Adrenal gland (tissue), 19 donors: ENCODE measurements at places on chromosomes 2 and 18. TPM values are rescaled to one million over a fixed set of nuclear protein-coding genes. Genes with fewer than 3 reads are reported as not detected.

DNA sequence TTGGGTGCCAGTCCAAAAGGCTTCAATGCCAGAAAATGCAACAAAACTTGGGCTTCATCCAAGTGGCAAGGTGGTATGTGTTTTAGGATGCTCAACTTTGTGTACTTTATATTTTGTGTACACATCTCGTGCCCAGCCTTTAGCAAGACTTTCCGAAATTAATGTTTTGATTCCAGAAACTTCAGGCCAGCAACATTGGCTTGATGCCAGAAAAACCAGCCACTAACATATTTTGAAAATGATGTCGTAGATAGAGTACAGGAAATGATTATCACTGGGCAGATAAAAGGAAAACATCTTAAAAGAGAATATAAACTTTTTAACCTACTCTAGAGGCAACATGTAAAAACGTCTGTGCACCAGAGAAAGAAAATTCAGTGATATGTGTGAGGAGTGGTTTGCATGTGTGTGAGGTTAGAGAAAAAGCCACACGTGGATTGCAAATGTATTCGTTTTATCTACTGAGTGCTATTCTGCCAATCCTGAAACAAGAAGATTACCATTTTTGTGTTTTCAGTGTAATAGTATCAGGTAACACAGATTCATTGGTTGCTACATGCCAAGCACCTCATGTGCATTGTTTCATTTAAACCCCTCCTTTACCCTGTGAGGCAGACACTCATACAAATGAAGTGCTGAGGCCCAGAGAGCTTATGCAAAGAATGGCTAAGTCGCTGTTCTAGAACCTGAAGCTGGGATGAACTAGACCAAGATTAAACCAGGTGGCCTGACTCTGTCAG lies 264.8 kb downstream of the C1D start:
- no peak for DNase-seq

DNA sequence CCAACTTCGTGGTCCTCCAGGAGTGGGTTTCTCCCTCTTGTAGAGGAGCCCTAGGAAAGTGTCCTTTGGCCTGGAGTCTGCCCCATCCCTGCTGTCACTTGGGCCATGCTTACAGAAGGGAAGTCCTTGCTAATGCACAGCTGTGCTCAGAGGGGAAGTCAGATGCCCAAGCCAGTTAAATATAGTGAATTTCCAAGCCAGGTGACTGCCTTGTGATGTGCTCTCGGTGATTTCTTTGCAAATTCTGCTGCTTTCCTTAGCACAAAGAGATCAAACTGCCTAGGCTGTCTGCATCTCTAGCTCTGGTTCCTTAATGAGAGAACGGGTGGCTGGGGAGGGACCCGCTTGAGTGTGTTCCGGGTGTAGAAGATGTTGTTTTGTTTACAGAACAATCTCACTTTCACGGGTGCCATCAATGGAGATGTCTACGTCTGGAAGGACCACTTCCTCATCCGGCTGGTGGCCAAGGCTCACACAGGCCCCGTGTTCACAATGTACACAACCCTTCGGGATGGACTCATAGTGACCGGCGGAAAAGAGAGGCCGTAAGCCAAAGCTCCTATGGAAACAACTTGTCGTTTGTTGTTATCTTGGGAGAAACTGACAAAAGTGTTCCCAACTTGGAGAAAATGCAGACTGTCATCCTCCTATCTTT lies 91.4 kb downstream of the RTN4 start:
- DNase-seq, result no peak

DNA sequence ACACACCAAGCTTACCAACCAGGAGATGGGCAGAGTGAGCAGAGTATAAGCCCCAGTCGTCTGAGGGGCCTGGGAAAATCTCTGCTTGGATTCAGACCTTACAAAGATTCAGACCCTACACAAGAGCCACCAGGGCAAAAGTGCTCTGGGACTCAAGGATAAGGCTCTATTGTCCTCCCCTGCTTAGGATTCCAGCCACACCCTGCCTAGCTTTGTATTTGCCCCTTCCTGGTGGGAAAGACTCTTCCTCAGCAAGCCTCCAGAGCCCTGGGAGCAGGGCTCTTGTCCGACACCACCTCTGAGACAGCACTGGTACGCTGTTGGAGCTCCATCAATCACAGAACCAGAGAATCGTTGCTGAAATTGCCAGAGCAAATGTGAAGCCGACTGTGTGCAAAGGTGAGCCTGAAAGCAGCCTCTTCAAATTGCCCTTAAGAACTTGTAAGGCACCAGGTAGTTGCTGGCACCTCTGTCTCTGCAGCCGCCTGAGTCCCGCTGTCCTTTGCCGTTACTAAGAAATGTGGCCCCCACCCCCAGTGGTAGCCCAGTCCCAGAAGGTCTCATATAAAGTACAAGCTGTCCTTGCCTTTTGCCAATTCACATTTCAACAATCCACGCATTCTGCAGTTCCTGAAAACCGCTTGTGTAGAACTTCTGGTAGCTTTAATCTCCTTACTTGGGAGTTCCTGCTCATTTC lies 148.7 kb downstream of the CTIF start:
- DNase-seq, result peak; percentile 78

GRCh38 chr2:28378679-28379584 lies 13.7 kb upstream of the FOSL2 start:
- no peak for DNase-seq

- no peak for DNase-seq
Observed at GRCh38 chr2:160355080-160355479, 138.5 kb downstream of the RBMS1 start.

- no peak for DNase-seq
Observed at GRCh38 chr18:64872710-64873458, 724.0 kb upstream of the LINC00305 start.

DNA sequence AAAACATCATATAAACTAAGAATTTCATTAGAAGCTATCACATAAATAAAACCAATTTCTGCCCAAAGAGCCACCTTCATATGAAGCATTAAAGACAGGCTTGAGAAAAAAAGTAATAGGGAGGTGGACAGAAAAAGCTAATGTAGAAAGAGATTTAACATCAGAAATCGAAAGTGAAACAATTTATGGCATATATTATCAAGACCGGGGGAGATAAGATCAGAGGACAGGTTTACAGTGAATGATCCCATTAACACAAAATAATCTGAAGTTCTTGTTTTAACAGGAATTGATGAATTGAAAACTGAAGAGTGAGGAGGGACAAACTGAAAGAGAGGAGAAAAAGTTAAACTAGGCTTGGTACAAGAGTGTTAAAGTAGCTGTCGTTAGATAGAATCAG lies 786.3 kb upstream of the FSHR start:
- no peak for DNase-seq

- DNase-seq, result no peak
Observed at GRCh38 chr2:46392561-46393346, 86.6 kb upstream of the TMEM247 start.

DNA sequence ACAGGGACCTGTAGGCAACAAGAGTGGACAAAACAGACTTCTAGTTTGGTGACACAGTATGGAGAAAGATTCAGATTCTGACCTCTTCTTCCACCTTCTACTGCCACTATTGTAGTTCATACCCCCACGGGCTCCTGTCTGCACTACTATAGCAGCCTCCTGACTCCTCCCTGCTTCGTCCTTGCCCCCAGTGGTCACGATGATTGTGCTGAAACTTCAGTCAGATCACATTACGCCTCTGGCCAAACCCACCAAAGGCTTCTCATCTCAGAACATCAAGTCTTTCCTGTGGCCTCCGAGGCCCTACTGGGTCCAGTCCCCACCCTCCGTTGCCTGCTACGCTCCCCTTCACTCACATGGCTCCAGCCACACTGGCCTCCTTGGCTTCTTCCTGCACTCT lies 147.6 kb downstream of the CYP26B1 start:
- DNase-seq, result no peak

DNA sequence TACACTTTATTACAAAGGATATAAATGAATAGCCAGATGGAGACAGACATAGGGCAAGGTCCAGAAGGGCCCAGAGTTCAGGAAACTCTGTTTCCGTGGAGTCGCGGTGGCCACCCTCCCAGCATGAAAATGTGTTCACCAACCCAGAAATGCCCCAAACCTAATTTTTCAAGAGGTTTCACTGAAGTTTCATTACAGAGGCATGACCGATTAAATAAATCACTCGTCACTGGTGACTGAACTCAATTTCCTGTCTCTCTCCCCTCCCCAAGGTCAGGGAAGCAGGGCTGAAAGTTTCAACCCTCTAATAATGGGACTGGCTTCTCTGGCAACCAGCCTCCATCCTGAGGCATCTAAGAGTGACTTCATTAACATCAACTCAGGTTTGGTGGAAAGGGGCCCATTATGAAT lies 22.4 kb downstream of the USP40 start:
- DNase-seq, result peak; percentile 55

DNA sequence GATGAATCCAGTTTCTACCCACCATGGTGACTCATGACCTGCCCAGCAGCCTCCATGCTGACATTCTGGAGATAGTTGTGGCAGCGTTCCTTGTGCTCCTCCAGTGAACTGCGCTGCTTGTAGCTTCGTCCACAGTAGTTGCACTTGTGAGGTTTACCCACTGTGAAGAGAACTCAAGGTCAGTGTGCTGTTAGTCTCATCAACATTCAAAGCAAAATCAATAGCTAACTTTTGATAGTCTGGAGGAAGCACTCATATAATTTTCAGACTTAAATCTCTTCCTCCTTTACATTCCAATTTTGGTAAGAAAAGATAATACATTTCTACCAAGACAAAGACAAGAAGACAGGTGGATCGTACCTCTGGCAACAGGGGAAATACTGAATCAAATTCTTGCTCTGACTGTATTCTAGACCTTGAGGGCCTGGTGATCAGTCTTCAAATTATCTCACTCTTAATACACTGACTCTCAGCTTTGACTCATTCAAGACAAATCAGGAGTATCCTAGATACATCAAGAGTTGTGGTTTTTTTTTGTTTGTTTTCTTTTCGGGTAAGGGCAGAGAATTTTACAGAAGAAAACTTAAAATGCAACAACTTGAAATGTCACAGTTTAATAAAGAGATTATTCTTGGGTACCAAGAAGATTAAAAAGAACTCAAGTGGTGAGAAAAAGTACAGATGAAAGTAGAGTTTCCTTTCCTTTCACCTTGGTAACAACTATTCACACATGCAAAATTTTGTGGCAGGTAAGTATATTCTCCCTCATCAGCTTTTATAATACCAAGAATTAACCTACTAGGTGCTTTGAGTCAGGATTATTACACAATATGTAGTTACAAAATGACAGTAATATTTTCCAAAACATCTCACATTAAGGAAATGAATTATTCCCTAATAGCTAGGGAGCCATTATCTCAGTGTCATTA lies 129.2 kb downstream of the IKZF2 start:
- DNase-seq, result no peak

DNA sequence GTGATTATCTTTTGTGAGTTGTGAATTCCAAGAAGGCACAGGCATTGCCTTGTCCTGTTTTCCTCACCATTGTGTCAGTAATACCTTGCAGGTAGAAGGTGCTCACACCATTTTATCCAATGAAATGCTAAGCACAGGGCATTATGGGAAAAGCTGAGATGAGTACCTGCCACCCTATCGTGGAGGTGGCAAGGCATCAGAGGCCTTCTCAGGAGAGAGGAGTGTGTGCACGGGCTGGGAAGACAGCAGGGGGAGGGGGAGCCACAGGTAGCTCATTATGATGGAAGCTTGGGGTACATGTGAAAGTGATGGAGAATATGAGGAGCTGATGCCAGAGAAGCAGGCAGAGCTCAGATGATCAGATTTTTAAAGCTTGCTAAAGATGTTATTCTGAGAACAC lies 69.5 kb downstream of the ASAP2 start:
- no peak for DNase-seq

GRCh38 chr2:174618179-174618578 lies 20.6 kb upstream of the WIPF1 start:
- no peak for DNase-seq

DNA sequence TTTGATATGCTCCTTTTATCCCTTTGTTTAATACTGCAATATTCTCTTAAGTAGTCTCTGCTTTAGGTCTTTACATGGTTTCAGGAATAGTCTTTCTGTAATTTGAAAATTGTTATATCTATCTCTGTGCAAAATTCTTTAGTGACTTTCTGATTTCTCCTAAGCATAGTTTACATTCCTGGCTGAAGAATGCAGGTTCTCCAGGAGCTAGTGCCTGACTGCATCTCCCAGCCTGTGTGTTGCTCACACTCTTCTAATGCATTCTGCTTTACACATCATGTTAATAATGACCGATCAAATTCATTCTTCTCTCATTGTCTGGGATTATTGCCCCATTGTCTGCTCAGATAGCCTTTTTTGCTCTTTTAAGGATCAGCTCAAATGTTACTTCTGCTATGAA lies 1349.2 kb downstream of the DSC3 start:
- DNase-seq, result no peak

GRCh38 chr18:59549503-59550173 lies 147.6 kb downstream of the CCBE1 start:
- DNase-seq, result peak; percentile 67

DNA sequence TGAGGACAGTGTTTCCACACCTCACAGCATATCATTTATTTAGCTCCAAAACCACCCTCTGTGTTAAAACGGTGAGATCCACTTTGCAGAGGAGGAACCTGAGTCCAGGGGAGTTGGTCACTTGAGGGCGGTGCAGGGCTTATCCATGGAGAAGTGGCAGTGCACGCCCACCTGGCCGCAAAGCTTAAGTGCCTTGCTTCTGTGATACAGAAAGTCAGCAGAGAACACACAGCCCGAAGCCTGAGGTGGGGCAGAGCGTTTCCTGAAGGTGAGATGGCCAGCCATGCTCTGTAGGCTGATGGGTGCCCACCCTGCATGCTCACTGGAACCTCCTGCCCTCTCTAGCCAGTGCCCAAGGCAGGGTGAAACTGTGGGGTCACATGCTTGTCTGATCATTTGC lies 87.3 kb downstream of the SH3RF3 start:
- no peak for DNase-seq

GRCh38 chr2:10753156-10753555 lies 31.7 kb downstream of the ATP6V1C2 start:
- DNase-seq, result no peak

RFX8 gene
- 1.00 TPM for total RNA-seq

DAPL1 gene
- total RNA-seq, result 151 TPM

RESP18 gene
- not detected for total RNA-seq

ZC3H15 gene
- total RNA-seq, result 52.6 TPM

GPR55 gene
- total RNA-seq, result not detected

PLA2R1 gene
- total RNA-seq, result 8.7 TPM

SLC19A3 gene
- 1.2 TPM for total RNA-seq

KCNG2 gene
- total RNA-seq, result 0.34 TPM

APCDD1 gene
- total RNA-seq, result 42.5 TPM

ICOS gene
- not detected for total RNA-seq

LRP1B gene
- total RNA-seq, result 0.95 TPM
